Heart left ventricle (tissue), 16 donors: ENCODE measurements at places on chromosomes 12 and 14. TPM values are rescaled to one million over a fixed set of nuclear protein-coding genes. Genes with fewer than 3 reads are reported as not detected.

Gene DLGAP5
- total RNA-seq = 0.84 TPM

DNA sequence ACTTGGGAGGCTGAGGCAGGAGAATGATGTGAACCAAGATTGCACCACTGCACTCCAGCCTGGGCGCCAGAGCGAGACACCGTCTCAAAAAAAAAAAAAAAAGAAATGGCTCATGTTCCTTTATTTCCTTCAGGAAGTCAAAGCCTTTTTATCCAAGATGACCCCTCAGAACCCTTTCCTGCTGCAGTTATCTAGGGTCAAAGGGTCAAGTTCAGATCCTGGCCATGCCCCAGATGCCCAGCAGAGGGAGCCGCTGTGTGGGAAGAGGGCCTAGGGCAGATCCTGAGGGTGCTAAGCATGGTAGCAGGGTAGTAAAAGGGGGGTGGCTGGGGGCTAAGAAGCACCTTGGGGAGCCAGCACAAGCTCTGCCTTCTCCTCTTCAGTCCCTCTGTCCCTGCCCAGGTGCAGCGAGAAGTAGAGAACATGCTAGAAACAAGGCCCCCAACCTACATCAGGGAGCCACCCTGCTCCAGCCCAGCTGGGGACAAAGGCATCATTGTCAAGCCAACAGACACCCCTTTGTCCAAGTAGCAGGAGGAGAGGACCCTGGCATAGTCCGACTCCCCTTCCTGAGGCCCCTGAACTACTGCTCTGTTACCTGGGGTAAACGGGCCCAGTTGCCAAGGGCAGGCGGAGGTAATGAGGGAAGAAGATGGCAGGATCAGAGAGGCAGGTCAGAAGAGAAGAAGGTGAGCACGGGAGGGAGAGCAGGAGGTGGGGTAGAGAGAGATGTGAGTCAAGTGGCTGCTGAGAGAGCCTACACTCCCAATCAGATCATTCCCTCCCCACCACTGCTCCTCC, 6.5 kb downstream of the NFE2 start:
- DNase-seq = peak; percentile 41

Gene RNASE3
- total RNA-seq = 0.61 TPM

Gene PSME2
- 106 TPM for total RNA-seq

- no peak for DNase-seq
Observed at GRCh38 chr12:47995981-47996401, 8.3 kb downstream of the COL2A1 start.

GRCh38 chr14:99029145-99029915, 242.7 kb downstream of the BCL11B start:
- DNase-seq = no peak

Gene LIMA1
- 20.2 TPM for total RNA-seq

GRCh38 chr12:94615260-94616181, 34.8 kb downstream of the TMCC3 start:
- no peak for DNase-seq

DNA sequence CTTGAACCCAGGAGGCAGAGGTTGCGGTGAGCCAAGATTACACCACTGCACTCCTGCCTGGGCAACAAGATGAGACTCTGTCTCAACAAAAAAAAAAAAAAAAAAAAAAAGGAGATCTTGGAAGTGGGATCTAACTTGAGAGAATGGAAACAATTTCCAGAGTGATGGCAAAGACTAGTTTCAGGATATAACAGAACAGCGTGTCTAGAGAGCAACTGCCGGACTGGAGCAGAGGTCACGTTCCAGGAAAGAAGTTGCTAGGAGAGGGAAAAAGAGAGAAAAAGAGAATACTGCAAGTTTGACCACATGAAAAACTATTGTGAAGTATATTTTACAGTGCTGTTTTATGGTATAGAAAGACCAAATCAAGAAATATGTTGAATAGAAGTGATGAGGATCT, 118.0 kb downstream of the MON2 start:
- no peak for DNase-seq

Gene IFI27L1
- 13.4 TPM for total RNA-seq

Gene ACSM4
- not detected for total RNA-seq

Gene NT5DC3
- 3.2 TPM for total RNA-seq
